ENCODE measurements at places on chromosomes 6 and 20.

DNA sequence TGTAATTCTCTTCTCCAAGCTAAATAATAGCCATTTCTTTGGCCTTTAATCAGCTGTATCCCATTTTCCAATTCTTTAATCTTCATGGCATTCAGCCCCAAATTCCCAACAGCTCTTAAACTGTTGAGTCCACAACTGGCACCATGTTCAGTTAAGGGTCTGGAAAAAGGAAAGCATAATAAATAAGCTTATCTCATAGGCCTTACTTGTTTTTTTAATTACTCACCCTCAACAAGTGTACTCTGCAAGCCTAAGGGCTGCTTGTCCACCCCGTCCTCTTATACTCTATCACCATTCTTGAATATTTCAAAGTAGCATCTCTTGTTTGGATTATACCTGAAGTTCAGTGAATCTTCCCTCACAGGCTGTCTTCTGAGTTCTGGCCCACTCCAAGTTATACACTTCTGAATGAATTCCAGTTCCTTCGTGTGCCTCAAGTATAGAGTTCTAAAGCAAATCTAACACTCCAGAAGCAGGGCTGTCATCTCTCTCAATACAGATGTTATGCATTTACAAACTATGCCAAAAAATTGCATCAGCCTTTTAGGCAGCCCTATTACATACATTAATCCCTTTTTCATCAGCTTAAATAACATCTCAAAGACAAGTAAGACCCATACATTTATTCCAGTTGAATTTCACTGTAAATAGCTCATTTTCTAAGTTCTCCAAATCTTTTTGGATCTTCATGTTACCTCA, 98.7 kb downstream of the COL21A1 start:
- no peak for DNase-seq
- H3K4me1 ChIP-seq = peaks cover 26% of the 10 kb centered on the region
- H3K27me3 ChIP-seq = no peaks in the 10 kb centered on the region
- H3K4me3 ChIP-seq = no peak overlapping the region

DNA sequence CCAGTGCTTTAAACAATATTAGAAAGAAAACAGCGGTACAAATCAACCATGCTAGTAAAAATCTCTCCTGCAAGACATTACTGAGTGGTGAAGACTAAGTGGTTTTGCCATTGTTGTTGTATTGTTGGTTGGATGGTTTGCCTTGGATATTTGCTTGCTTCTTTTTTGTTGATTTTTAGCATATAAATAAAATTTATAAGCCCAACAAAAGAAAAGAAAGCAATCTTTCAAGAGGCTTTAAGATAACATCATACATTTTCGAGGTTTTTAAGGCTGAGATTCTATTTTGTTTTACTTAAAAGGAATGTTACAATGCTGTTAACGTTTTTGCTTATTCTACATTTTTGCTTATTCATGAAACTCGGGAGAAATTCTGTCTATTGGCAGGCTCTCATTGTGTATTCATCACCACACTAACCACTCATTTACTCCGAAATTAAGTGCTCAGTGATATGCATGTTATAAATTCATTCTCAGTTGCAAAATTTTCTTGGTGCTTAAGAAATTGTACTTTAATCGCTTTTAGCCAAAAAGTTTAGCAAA, 139.1 kb downstream of the LAMA2 start:
- H3K27me3 ChIP-seq = peaks cover 71% of the 10 kb centered on the region
- no peak for DNase-seq
- no peaks in the 10 kb centered on the region for H3K4me1 ChIP-seq
- H3K27ac ChIP-seq = no peak overlapping the region
- peaks cover 6% of the 10 kb centered on the region for H3K36me3 ChIP-seq

- H3K4me1 ChIP-seq = peaks cover 18% of the 10 kb centered on the region
- no peaks in the 10 kb centered on the region for H3K36me3 ChIP-seq
Measured at GRCh38 chr20:37072293-37073196, 23.3 kb downstream of the RBL1 start.

DNA sequence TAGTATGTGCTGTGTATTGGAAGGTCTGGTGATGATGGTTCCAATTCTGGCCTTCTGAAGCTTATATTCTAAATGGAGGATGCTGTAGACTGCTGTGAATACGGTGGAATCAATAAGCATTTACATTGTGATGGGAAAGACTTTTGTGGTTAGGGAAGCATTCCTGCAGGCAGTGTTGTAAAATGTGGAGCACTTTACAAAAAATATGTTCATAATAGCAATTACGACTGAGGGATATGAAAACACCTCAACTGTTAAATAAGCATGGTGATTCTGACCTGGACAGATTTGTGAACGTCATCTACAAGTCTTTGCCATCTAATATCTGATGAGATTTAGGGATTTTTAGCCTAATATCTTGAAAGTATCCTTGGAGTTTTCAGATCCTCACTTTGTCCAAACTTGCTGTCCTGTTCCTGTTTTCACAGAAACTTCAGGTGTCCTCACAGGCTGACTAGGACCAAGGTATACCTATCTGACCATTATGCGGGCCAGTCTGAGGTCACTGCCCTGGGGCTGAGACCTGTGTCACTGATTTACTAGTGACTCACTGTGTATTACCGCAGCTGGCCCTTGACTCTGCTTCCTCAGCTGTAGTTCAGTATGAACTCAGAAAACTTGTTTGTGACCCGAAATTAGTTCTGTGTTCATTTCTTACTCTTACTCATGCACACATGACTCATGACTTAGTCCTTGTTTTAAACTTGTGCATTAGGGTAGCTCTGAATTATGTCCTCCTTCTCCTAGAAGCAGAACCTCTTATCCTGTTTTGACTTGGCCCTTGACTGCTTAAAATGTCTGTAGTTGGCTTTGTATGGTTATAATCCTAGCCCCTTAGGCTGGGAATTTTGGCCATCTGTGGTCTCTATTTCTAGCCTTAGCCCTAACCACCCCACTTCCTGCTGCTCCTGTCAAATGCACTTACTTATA, 343.0 kb downstream of the CDKAL1 start:
- no peaks in the 10 kb centered on the region for H3K36me3 ChIP-seq
- peak overlapping the region; percentile 5 for H3K4me3 ChIP-seq
- peak overlapping the region; percentile 78 for H3K27ac ChIP-seq
- H3K4me1 ChIP-seq = peaks cover 23% of the 10 kb centered on the region

- H3K4me3 ChIP-seq = no peak overlapping the region
- H3K27ac ChIP-seq = peak overlapping the region; percentile 33
- H3K36me3 ChIP-seq = no peaks in the 10 kb centered on the region
- peaks cover 27% of the 10 kb centered on the region for H3K4me1 ChIP-seq
- DNase-seq = peak; percentile 68
Measured at GRCh38 chr6:84652356-84653026, 111.9 kb downstream of the TBX18 start.

- no peak overlapping the region for H3K27ac ChIP-seq
- H3K27me3 ChIP-seq = no peaks in the 10 kb centered on the region
- H3K4me1 ChIP-seq = no peaks in the 10 kb centered on the region
- H3K36me3 ChIP-seq = no peaks in the 10 kb centered on the region
- no peak for DNase-seq
Measured at GRCh38 chr20:24872291-24873024, 76.6 kb upstream of the CST7 start.

DNA sequence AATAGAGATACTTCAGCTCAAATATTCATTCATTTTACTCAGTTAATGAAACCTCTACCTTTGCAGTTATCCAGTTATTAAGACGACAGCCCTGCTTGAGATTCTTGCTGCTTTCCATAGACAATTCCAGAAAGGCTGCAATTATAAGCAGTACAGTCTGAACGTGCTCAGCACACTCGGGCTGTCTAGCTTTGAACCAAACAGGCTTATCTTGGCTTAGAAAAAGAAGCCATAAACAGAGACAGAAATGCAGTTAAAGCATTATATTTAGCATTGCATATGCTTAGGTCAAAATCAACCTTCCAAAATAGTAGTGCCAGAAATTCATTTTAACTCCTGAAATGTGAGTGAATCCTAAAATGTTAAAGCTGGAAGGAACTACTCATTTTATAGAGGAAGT, 204.1 kb upstream of the KCNQ5 start:
- no peak overlapping the region for H3K27ac ChIP-seq
- no peak overlapping the region for H3K4me3 ChIP-seq
- no peaks in the 10 kb centered on the region for H3K4me1 ChIP-seq
- DNase-seq = no peak
- no peaks in the 10 kb centered on the region for H3K36me3 ChIP-seq

All from MCF 10A (cell line).